ENCODE measurements at places on chromosomes 4 and X.

DNA sequence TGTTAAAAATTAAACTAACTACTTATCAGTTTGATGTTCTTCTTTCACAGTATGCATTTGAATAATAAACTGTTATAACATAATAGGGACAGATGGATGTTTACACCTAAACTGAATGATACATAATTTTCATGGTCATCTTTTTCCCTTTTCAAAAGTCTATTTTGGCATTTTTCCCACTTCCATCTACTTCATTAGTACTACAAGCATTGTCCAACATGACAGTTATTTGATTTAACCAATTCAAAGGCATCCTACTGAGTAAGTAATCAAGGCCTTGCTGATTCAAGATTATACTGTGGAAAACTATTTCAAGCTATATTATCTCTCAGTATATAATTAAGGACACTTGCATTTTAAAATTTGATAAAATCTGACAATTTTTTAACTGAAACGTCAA is 212.9 kb downstream of the FAT4 start:
- no peak for DNase-seq

GRCh38 chr4:91198951-91199350 is 1071.8 kb downstream of the CCSER1 start:
- DNase-seq: no peak

- DNase-seq: no peak
These were observed 70.6 kb downstream of the MAGEC2 start for GRCh38 chrX:142134533-142134932.

GRCh38 chr4:3299122-3299975 is 6.5 kb downstream of the RGS12 start:
- no peak for DNase-seq

DNA sequence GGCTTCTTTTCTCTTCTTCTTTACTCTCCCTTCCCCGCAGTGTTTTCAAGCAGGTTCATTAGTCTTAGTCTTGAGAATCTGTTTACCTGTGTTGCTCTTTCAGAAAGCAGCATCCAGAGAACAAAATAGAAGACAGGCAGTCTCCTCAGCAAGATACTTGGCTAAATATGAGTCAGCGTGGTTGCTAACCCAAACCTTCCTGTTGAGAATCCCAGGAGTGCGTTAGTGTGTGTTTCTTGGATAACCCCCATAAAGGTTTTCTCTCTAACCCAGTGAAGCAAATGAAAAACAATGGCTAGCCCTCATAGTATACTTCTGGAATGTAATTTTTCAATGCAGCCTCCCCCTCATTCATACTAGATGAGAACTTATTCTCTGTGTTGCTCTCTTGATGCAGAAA is 41.1 kb downstream of the BMPR1B start:
- DNase-seq: no peak

- peak; percentile 28 for DNase-seq
These were observed 9.6 kb upstream of the TSPYL2 start for GRCh38 chrX:53072418-53073114.

DNA sequence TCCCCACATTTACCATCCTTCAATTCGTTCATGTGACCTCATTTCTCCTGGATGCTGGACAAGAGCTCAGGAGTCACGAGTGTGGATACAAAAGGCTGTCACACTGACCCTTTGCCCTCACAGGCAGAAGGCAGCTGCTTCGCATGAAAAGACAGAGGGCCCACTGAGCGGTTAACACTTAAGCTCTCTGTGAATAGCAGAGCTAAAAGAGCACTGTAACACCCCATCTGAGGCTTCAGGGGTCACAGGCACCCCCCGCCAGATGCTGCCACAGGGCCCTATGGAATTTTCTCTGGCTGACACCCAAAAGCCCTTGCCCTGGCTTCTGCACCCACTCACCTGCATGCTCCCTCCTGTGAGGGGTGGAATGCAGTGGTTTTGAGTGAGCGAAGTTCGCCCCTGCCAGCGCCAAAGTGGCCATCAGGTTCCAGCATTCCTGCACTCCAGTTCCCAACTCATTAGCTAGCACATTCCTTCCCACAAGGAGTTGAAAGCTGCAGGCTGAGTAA is 360.9 kb downstream of the PPP3CA start:
- no peak for DNase-seq

DNA sequence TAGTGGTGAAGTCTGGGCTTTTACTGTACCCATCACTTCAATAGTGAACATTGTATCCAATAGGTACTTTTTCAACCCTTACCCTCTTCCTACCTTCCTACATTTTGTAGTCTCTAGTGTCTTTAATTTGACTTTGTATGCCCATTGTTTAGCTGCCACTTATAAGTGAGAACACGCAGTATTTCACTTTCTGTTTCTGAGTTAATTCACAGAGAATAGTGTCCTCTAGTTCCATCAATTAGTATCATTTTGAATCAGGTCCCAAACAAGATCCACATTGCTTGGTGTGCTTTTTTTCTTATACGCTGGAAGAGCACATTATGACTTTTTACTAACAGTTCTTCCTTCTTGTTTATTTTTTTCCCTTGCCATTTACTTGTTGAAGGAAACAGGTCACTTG is 176.0 kb upstream of the WDFY3 start:
- no peak for DNase-seq

DNA sequence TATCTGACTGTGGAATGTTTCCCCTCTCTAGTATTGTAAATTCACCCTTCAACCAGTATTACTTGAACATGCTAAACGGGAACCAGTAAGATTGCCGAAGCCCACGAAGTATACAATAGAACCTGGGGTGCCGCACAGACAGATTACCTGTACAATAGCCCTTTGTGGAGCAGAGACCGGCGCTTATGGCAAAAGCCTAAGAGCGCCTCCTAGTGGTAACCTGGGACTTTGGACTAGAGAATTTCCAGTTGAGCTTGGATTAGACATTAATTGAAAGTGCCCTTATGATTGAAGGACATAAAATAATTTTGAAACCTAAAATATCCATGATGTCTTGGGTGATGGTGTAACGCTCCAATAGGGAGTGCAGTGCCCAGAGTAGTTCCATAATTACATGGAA is 14.1 kb downstream of the ZNF157 start:
- DNase-seq: peak; percentile 17

DNA sequence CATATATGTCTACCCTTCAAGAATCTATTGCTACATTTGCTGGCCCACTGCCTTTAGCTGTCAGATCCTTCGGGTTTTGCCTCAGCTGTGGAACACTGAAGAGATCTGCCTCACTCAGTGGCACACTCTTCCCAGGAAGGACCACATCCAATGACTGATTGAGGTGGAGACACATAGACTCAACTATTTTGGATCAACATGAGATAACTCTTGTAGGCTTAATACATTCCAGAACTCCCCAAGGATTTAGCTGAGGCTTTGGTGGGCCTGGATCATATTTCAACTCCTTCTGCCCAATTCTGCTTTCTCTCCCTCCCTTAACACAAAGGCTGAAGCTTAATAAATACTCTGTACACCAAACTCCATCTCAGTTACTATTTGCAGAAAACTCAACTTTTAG is 100.5 kb downstream of the CORIN start:
- DNase-seq: no peak

DNA sequence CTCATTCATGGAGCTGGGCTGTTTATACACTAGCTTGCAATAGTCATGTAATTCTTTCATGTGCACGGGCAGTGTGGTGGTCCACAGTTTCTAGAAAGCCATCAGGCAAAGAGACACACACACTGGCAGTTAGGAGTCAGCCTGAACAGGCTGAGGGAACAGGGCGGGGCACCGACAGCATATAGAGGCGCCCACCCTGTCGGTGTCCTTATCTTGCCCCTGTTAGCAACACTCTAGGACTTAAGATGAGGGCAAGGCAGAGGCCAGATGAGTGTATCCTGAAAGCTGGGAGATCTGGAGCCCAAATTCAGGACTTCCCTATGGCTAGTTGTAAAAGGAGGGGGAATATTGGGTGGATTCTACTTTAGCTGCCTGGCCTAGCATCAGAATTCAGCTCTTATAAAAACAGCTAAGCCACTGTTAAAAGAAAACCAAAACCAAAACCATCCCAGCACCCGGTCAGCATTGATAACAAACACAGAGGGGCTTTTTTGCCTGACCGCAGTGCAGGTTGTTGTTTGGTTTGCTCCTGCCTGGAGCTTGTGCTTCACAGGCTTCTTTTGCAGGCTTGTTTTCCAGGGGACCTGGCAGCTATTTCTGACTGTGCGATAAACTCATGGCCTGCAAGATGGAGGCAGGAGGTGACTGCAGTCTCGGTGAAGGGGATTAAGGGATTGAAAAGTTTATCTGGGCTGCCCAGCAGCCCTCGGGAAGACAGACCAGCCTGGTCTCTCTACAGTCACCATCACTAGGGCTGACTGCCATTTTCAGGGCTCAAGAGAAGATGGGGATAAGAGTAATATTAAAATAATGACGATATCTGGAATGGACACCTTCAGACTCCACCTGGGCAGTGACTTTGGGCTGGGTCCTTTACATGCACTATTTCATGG is 638.9 kb downstream of the MID1IP1 start:
- no peak for DNase-seq

DNA sequence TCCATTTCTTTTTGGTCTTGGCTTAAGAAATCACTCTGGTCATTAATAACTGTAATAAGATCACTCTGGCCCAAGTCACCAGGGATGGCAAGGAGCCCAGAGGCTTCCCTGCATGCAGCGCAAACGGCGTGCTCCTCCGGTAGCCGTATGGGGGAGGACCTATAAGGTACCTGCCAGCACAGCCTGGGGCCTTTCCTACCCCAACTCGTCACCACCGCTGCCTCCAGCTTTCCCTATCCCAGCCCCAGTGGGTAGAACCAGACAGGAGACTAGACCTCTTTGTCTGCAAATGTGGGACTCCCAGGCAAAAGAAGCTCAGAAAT is 25.9 kb downstream of the HAND2 start:
- no peak for DNase-seq

DNA sequence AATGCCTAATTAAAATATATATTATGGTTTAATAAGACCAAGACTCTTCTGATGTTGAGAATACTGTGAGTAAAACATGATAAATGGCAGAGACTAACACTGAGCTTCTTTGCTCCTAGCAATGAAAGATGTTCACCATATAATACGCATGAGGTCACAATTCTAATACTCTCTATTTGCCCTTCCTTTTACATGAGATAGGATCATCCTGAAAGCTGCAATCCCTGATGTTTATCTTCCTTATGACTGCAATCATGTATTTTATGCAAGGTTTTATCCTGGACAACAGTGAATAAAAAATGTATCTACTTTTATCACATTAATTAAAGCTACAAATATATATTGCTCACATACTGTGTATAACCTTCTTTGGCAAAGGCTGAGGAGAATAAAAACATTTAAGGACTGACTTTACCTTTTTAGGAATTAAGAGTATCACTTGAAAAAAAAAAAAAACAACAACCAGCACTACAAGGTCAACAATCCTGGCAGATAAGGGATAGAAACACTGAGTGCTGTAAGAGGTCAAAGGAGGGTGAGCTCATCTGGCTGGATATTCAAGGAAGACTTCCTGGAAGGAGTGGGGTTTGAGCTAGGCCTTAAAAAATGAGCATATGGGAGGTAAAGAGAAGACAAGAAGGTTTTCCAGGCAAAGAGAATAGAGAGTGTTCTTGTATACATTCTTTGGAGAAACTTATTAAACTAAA is 99.9 kb downstream of the AREG start:
- no peak for DNase-seq

- DNase-seq: peak; percentile 77
These were observed 99.4 kb downstream of the FAM13A start for GRCh38 chr4:88957570-88957969.

DNA sequence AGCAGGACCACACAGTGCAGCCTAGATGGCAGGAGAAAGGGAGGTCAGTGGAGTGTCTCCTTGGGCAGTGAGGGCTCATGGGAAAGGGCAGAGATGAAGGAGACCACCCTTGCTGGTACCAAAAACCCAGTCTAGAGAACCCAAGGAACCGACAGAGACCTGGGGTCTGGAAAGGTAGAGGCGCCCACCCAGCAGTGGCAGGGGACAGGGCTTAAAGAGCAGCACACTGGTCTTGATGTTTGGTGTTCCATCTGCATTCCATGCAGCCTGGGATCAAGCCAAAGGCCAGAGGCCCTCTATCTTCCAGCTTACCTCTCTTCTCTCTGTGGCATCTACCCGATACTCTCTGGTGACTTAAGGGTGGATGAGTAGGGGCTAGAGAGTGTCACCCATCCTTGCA is 127.5 kb downstream of the PJA1 start:
- DNase-seq: no peak

DNA sequence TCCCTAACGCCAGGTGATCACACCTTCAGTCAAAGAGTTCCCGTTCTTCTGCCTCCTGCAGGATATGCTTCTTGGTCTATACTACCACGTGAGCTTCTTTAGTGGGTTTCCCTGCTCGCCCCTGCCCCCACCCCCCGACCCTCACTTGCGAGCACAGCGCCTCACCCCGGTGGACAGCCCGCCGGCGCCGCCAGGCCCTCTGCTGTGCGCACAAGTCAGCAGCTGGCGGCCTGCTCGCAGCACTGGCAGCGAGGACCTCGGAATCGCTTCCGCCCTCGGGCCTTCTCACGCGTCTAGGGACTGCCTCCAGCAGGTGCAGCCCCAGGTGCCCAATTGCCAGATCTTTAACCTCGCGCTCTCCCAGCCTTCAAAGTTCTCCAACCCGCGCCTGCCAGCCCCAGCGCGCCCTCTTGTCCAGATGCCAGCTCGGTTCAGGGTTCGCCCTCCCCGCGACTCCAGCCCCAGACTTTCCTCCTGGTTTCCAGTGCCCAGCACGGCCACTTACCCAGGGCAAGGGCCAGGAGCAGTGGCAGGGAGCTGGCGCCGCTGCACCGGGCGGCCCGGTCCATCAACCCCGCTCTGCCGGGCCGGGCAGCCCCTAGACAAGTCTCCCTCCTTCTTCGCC is 454 bp downstream of the BTC start:
- DNase-seq: no peak

DNA sequence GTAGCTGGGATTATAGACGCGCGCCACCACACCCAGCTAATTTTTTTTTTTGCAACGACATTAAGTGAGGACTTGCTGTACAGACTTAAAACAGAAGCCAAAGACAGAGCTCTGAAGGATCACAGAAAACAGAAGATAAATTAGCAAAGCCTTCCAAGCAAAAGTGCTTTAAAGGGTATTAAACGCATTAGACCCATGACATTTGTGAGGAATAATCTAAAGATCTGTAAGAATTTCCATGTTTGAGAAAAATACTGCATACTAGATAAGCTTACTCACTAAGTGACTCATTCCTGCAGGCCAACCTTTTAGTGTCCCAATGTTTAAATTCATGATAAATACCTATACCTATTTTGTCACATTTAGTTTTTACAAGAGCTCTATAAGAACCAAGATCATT is 27.4 kb downstream of the SMARCA1 start:
- DNase-seq: no peak

DNA sequence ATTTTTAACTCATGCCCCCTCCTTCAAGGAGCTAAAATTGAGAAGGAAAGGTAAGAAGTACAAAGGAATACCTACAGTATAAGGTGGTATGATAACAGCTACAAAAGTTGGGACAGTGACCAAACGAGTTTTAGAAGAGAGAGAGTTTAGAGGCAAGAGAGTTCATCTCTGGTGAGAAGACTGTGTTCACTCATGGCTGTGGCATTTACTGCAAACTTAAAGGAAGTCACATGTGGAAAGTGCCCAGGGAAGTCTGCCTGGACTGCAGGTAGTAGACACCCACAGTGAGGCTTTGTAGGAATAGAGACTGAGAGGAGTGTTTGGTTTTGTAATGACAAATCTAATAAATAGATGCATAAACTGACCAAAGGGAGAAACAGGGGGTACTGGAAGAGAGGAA is 493.5 kb downstream of the IL15 start:
- no peak for DNase-seq

Data from MV-4-11 (cell line).